Fibroblast of mammary gland (primary cell): ENCODE measurements at places on chromosomes 12 and 14.

GRCh38 chr12:27502021-27502435 is 22.0 kb upstream of the PPFIBP1 start:
- DNase-seq, result no peak

- DNase-seq, result no peak
Observed at GRCh38 chr14:88599326-88599725, 36.5 kb downstream of the ZC3H14 start.

DNA sequence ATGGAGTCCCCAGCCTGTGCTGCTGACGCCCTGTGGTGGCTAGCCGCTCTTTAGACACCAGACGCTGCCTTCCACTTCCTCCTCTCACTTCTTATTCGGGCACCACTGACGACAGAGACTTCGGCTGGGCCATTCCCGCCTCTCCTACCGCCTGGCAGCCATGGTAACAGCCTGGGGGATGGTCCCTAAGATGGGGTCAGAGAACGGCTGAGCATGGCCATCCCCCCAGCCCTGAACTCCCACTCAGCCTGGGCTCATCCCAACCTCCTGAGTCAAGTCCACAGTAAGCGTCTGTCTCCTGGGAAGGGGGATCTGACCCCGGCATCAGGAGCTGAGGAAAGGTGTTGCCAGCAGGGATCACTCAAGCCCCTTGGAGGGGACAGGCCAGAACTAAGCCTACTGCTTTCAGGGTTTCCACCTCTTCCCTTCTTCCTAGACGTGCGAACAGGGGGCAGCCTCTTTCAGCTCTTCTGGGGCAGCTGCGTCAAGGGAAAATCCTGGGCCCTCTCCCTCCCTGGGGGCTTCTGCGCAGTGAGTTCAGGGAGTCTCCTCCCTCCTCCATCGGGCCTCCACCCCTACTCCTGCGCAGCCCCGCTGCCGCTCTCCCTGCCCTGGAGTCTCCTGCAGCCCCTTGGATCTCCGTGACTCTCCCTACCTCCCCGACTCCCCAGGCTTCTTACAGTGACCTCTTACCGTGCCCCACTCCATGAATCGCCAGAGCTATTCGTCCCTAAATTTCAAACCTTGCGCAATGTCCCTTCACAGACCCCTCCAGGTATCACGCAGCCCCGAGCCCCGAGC is 643 bp upstream of the TAMALIN start:
- no peak for DNase-seq

GRCh38 chr12:57657744-57658143 is 24.7 kb upstream of the B4GALNT1 start:
- DNase-seq, result peak; percentile 51

DNA sequence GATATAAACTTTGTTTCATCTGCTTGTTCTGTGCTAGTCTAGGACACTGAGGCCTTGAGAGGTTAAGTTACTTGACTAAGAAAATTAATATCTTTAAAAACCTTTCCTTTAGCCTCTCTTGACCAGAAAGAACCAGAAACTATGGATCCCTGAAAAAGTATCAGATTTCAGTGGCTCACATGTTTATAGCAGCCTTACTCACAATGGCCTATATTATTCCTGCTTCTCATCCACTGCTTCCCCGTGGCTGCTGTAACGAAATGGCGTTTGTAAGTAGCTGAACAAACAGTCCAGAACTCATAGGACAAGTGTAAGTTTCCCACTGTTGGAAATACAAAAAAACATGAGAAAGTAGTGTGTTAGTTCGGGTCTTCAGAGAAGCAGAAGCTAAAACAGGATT is 3.2 kb upstream of the PYGL start:
- peak; percentile 30 for DNase-seq

DNA sequence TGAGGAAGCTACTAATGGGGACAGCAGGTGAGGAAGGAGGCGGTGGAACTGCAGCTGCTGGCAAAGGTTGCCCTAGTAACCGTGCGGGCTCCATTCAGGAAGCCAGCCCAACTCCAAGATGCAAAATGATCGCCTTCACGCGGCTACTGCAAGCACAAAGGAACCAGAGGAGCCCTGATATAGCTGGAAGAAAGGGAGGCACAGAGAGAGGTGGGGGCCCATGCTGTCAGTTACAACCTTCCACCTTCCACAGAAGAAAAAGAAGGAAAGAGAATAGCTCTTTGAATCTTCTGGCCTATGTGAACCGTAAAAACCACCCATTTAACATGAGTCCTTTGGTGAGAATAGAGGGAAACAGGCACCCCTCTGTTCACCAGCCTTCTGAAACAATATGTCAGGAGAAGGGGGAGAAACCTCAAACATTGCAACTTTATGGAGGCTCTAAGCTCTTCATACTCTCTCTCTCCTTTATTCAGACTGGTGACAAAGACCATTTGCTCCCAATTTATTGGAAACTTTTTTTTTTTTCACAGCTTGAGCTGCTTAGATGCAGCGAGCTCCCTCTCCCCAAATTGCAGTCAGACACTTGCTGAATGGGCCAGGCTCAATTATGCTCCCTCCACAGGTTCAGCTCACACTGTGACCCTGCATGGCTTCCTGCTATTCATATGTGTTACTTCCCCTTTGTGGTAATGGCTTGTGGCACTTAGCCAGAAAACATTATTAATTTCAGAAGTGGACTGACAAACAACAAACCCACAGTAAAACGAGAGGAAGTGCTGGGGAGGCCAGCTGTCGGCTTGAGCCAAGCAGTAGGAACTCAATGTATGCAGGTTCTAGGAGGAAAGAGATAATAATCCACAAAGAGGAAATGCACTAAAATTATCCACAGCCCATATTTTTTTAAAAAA is 6.2 kb downstream of the DUSP6 start:
- peak; percentile 68 for DNase-seq

- DNase-seq, result no peak
Observed at GRCh38 chr14:104714066-104714465, 10.0 kb upstream of the ADSS1 start.
